ENCODE measurements at places on chromosomes 6 and 20. TPM values are rescaled to one million over a fixed set of nuclear protein-coding genes. Genes with fewer than 3 reads are reported as not detected.
A peak's percentile ranks its signal among the peaks of the same experiment; 100 is the strongest.

- DNase-seq: peak; percentile 49
These were observed 68.2 kb downstream of the CDH22 start for GRCh38 chr20:46240065-46240464.

CRISP3 gene
- total RNA-seq: not detected

TFAP2A gene
- total RNA-seq: 0.18 TPM

HCRTR2 gene
- not detected for total RNA-seq

TNFRSF21 gene
- 0.40 TPM for total RNA-seq

- DNase-seq: no peak
These were observed 81.6 kb upstream of the KHDRBS2 start for GRCh38 chr6:62367601-62368000.

- no peak for DNase-seq
These were observed 62.7 kb upstream of the ELOVL5 start for GRCh38 chr6:53411451-53411850.

- DNase-seq: no peak
These were observed 246.4 kb downstream of the KHDRBS2 start for GRCh38 chr6:62039605-62040004.

C6orf15 gene
- total RNA-seq: not detected

GRCh38 chr6:113437566-113437965 lies 419.6 kb upstream of the MARCKS start:
- no peak for DNase-seq

ROS1 gene
- total RNA-seq: not detected

DNA sequence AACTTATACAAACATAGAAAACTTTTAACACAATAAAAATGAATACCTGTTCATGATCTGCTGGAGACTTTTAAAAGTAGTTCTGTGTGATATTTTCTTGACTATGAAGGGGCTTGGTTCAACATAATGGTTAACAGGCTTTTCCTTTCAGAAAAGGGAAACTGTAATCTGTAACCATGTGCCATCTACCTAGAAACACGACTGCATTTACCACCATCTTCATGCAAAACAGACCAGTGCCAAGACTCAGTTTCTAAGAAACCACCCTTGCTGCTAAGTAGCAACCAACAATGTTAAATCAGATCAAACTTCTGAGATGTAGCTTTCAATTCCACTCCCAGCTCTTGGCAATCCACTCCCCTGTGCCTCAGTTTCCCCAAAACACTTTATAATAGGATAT lies 15.7 kb downstream of the STAU1 start:
- DNase-seq: no peak

DNA sequence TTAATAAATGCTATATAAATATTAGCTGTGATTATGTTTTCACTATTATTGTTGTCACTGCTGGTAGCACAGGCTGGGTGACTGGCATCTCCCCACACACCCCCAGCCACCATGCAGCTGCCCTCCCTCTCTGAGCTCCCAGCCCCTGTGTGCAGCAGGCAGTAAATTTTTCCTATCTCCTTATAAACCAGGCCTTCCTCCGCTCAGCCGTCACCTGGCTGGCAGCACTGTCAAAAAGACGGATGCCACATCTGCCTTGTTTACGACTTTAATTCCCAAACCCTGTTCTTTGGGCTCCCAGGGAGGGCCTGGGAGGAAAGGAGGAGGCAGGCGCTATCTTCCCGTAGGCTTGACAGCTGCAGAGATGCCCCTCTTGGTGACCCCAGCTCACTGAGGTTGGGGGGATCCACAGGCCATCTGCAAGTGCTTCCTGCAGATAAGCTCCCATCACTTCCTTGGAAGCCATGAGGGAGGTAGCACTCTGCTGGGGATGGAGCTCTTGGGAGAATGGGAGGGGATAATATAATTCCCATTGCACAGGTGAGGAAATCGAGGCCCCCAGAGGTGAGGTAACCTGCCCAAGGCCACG lies 94.5 kb downstream of the GRM4 start:
- DNase-seq: no peak

DNA sequence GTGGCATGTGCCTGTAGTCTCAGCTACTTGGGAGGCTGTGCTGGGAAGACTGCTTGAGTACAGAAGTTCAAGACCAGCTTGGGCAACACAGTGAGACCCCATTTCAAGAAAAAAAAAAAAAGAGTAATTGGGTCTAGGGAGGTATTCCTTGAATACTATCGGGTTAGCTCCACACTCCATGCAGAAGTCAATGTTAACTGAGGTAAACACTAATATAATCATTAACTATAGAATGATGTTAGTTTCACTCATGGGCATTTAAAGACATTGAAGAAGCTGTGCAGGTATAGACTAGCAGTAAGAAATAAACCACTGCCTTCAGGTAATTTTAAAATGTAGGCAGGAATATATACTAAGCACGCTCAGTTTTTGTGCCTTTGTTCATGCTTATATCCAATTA lies 32.6 kb downstream of the MDN1 start:
- no peak for DNase-seq
